CD4-positive, alpha-beta T cell treated with Interferon gamma for 1 hour (primary cell): ENCODE measurements at places on chromosomes 2 and 18.

DNA sequence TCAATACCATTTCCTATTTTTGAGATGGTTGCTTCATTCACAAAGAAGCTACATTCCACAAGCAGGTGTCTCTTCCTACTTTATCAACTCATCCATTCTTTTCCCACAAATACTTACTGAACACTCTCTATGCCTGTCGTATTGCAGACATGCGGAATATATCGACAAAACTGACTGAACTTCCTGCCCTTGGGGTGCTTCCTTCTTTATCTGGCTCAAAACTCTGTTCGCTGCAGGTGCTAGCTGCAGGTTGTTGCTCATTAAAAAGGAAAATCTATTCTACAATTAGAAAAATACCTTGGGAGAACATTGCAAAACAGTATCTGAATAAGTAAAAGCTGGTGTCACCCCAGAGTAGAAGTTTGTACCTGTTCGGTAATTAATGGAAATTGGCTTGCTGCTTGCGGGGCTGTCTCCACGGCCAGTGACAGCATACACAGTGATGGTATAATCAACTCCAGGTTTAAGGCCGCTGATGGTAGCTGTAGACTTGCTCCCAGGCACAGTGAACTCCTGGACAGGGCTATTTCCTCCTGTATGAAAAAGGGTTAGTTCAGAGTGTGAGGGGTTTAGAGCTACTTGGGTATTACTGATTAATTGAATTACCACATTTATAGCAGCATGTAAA, 52.1 kb downstream of the FN1 start:
- no peak for DNase-seq

DNA sequence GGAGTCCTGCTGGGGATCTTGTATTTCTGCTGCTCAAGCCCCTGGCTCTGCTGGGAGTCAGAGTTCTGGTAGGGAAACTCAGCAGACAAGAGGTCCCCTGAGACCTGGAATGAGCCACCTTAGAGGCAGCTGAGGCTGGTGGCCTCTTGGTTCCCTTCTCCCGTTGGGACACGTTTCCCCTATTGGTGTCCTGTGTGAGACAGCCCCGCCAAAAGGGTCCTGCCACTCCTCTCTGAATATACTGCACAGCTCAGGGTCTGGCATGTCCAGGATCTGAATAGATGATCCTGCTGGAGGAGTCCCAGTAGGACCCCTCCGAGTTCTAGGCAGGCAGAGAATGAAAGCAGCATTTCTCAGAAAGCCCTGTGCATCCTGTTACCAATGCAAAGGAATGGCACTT, 2.0 kb upstream of the RALB start:
- DNase-seq, result no peak

DNA sequence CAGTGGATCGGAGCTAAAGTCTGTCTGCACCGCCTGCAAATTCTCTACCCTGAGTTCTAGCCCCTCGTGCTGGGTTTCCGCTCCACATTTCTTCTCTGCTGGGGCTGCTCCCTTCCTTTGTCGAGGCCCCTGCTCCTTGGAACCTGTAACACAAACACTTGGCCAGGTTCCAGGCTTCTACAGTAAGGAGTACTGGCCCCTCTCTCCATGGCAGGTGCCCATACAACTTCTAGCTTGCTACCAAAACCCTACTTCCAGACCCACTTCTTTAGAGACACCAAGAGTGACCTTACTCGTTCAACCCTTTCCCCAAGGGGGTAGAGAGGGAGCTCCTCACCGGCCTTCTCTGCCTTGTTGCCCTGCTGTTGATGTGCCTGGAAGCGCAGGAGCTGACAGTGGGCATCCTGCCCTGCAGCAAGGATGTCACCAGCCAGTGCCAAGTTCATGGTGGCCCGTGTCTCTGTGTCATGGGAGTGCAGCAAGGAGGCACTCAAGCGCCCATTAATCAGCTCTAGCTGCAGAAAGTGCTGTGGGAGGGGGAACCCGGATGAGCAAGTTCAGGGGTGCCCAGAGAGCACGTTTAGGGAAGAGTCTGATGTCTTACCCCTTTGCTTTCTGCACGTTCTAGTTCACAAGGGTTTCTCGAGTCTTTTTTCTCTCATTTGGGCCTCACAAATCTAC, 1.1 kb downstream of the PREB start:
- no peak for DNase-seq

- DNase-seq, result no peak
These were observed 25.4 kb downstream of the FAM98A start for GRCh38 chr2:33573657-33574056.

GRCh38 chr2:70103531-70104061, 16.3 kb downstream of the PCBP1 start:
- peak; percentile 33 for DNase-seq

DNA sequence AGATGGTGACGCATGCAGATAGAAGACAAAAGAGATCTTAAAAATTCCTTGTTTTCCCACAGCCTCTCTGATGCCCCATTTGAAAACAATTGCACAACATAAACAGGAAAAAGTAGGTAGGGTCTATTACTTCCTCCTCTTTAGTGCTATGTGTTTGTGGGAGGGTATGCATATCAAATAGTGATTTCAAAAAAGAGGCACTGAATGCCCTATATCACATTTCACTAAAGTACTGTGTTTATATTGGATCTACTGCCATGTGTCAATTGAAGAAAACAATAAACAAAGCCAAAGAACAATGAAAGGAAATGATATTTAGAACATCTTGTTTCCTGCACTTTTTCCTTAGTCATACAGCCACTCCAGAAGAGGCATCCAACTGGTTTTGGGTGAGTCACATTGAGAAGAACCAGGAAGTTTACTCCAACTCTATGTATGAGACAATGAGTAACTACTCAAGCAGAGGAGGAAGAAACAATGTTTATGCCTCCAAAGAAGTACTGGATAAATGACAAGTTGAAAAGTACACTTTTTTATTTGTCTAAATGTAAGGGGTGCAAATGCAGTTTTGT, 583.6 kb downstream of the FBXO15 start:
- DNase-seq, result no peak

DNA sequence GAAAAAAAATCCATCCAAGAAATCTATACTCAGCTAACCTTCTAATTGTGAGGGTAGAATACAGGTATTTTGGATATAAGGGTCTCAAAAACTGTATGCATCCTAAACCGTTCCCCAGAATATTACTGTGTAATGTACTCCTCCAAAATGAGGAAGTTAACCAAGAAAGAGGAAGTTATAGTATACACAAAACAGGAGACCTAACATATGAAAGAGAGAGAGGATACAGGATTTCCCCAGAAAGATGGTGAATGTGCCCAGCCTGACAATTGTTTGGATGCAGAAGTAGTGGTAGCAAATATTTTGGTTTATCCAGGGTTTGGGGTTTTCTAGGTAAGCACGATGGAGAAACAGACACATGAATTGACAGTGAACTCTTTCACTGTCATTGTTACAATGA, 50.6 kb downstream of the GALNT3 start:
- peak; percentile 2 for DNase-seq

DNA sequence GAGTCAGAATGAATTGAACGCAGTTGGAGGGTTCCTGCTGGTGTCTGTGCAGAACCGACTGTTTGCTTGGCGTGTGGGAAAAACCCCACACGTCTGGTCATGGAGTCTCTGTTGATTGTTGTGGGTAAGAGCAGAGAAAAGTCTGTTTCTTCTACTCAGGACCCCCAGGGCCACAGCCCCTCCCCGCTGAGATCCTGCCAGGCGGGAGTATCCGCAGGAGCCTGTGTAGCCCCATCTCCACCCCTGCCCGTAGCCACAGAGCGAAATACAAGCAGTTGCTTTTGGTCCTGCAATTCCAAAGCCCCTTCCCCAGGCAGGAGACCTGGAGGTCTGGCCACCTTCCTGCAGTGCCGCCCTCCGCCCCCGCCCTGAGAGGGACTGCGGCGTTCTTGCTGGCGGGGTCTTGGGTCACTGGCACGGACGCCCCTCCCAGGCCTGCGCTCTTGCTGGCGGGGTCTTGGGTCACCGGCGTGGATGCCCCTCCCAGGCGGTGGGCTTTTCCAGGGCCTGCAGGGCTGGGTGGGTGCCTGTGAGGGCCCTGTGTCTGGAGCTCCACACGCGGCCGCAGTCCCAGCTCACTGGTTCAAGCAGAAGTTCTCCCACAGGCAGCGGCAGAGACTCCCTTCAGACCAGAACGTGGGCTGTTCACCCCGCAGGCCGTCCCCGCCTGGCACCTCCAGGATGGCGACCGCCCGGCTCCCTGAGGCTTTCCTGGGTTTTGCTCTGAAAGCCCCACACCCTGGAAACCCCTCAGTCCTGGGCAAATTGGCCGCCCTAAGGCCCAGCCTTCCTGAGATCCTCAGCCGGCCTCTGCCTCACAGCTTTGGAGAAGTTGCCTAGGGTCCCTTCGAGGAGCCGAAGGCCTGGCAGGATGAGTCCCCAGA, 76.0 kb upstream of the CTDP1 start:
- no peak for DNase-seq

- no peak for DNase-seq
These were observed 198.7 kb downstream of the MCFD2 start for GRCh38 chr2:46716927-46717326.
